ENCODE measurements at places on chromosomes 11 and 22.

- no peak for DNase-seq
These were observed 498.6 kb upstream of the ISX start for GRCh38 chr22:34567367-34567766.

GRCh38 chr11:29490938-29491337, 525.9 kb downstream of the KCNA4 start:
- no peak for DNase-seq

DNA sequence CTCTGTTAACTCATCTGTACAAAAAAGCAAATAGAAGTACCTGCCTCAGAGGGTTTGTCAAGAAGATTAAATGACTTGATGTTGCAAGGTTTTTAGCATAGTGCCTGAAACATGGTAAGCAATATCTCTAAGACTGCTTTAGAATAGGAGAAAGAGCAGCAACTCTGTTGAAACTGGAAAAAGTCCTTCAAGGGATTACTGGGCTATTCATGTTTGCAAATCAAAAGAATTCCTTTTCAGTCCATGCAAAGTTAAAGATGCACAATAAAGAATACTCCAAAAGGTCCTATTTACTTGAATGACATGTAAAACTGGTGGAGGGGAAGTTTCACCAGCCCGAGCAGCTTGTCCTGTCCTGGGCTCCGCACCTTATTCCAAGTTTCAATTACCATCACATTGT, 70.6 kb downstream of the C2CD3 start:
- DNase-seq, result no peak

GRCh38 chr11:86591631-86592030, 80.8 kb downstream of the ME3 start:
- no peak for DNase-seq

- no peak for DNase-seq
These were observed 5.1 kb downstream of the SHISAL1 start for GRCh38 chr22:44307509-44308169.

DNA sequence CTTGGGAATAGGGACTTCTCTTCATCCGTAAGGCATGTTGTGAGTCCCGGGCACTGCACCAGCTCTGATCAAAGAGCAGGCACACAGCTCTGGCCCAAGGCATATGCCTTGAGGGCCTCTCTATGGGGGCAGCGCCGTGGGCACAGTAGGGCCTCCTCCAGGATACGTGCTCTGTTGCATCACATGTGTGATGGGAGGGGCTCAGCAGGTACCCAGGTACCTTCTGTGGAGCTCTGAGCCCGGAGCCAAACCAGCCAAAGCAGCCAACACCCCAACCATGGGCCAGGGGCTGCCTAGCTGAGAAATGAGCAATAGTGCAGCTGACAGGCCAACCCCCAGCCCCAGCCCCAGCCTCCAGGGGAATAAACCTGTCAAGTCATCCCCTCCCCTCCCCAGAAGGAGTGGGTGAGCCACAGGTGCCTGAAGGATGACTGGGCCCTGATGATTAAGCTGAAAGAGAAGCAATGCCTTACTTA, 79.7 kb upstream of the SHISAL1 start:
- no peak for DNase-seq

- no peak for DNase-seq
These were observed 18.4 kb downstream of the CUL5 start for GRCh38 chr11:108027057-108027456.

DNA sequence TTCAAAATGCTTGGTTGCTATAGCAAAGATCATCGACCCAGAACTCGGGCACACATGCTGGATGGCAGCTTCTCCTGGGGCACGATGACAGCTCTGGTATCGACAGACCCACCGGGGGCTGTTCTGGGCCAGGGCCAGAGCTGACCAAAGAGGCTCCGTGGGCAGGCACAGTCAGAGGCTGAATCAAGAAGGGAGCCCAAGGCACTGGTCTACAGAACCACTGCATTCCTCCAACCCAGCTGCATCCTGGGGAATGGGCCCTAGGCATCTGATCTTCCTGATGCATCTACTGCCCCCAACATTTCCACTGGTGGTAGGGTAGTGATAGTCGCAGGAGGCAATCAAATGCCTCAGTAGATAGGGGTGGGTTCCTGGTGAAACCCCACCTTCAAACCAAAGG, 470.3 kb downstream of the TBC1D22A start:
- DNase-seq, result no peak
